ENCODE measurements at places on chromosomes 6 and 20. TPM values are rescaled to one million over a fixed set of nuclear protein-coding genes. Genes with fewer than 3 reads are reported as not detected.

Gene COL21A1
- not detected for total RNA-seq

Gene SUMO4
- 7.4 TPM for total RNA-seq

Gene TMX4
- total RNA-seq: 48.2 TPM

Gene MOCS3
- total RNA-seq: 4.6 TPM

Gene ZNF831
- 7.9 TPM for total RNA-seq

Gene PDSS2
- total RNA-seq: 13.1 TPM
